Psoas muscle (tissue), 8 donors: ENCODE measurements at places on chromosomes 7 and 10. TPM values are rescaled to one million over a fixed set of nuclear protein-coding genes. Genes with fewer than 3 reads are reported as not detected.

- no peaks in the 10 kb centered on the region for H3K4me1 ChIP-seq
- DNase-seq: no peak
- no peak overlapping the region for H3K27ac ChIP-seq
- peaks cover 8% of the 10 kb centered on the region for H3K36me3 ChIP-seq
Measured at GRCh38 chr7:151104411-151105235, 18.3 kb downstream of the AGAP3 start.

Gene CALML3
- polyA plus RNA-seq: not detected

DNA sequence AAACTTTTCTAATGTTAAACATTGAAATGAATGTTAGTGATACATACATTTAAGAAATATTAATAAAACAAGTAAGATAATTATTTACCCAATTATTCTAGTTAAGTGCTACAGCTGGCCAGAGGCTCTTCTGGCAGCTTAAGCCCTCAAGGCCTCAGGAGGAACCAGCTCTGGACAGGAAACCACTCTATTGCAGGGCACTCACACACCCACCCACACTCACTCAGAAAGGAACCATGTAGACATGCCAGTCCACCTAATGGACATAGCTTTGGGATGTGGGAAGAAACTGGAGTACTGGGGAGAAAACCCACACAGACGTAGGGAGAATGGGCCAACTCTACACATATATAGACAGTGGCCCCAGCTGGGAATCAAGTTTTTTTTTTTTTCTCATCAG lies 28.2 kb downstream of the UMAD1 start:
- H3K27ac ChIP-seq: no peak overlapping the region
- DNase-seq: no peak
- no peak overlapping the region for H3K4me3 ChIP-seq
- no peaks in the 10 kb centered on the region for H3K27me3 ChIP-seq
- H3K4me1 ChIP-seq: peaks cover 8% of the 10 kb centered on the region
- H3K36me3 ChIP-seq: no peaks in the 10 kb centered on the region

DNA sequence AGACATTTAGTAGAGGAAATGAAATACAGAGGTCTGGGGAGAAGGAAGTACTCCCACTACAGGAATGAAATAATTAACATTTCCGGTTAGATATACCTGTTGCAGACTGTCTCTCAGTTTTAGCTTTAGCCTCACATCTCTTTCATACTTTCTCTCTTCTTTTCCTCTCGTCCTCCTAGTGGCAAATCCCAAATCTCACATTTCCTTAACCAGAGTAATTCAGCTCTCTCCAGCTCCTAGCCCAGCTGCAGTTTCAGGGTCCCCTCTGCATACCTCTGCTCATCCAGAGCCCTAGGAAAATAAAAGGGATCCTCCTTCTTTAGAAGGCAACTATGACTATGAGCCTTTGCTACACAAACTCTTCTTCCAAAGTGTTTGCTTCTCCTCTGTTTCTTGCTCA lies 643.2 kb downstream of the PHTF2 start:
- no peak overlapping the region for H3K27ac ChIP-seq
- H3K36me3 ChIP-seq: no peaks in the 10 kb centered on the region
- no peaks in the 10 kb centered on the region for H3K4me1 ChIP-seq
- no peak for DNase-seq

DNA sequence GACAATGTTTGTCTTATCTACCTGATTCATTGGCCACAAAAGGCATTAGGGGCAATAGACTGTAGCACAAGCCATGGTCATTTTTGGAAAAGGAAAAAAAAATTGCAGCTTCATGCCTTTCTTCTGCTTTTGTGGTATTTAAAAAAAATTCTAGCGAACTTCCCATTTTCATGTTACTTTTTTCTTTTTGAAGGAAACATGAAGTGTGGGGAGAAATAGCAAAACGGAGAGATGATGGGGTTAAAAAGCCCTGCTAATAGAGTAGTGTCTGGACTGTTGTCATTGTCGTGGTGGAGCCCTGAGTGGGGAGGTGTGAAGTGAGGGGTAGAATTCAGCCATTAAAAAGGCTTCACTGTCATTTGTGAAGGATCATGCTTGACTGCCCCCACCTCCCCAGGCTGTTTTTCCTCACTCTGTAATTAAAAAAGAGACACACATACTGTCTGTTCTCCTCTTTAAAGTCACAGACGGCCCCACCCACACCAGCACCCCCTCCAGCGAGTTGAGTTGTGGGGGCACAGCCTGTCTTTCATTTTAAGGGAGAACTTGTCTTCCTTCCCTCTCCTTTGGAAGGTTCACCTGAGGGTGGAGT lies 272.4 kb downstream of the CREB5 start:
- no peaks in the 10 kb centered on the region for H3K36me3 ChIP-seq
- H3K27me3 ChIP-seq: no peaks in the 10 kb centered on the region
- peaks cover 38% of the 10 kb centered on the region for H3K4me1 ChIP-seq
- peak overlapping the region; percentile 85 for H3K27ac ChIP-seq
- DNase-seq: no peak
